ENCODE measurements at places on chromosomes 7 and 10. TPM values are rescaled to one million over a fixed set of nuclear protein-coding genes. Genes with fewer than 3 reads are reported as not detected.

The SPDYE18 gene
- 0.77 TPM for total RNA-seq

The CFAP70 gene
- 0.72 TPM for total RNA-seq

The DLX6 gene
- total RNA-seq, result not detected

The PRSS2 gene
- total RNA-seq, result not detected

The ANKRD61 gene
- total RNA-seq, result not detected

The LGI1 gene
- total RNA-seq, result not detected

The AGK gene
- total RNA-seq, result 42.0 TPM

The MACC1 gene
- not detected for total RNA-seq

The ANKRD2 gene
- not detected for total RNA-seq

The GNG11 gene
- not detected for total RNA-seq

The BICC1 gene
- total RNA-seq, result not detected

The STEAP4 gene
- total RNA-seq, result not detected

The TRIL gene
- not detected for total RNA-seq

The CTAGE15 gene
- total RNA-seq, result not detected

The SUN3 gene
- not detected for total RNA-seq

The CTNNA3 gene
- total RNA-seq, result 0.24 TPM

The BBIP1 gene
- 20.2 TPM for total RNA-seq
